ENCODE measurements at places on chromosomes 7 and 10.

DNA sequence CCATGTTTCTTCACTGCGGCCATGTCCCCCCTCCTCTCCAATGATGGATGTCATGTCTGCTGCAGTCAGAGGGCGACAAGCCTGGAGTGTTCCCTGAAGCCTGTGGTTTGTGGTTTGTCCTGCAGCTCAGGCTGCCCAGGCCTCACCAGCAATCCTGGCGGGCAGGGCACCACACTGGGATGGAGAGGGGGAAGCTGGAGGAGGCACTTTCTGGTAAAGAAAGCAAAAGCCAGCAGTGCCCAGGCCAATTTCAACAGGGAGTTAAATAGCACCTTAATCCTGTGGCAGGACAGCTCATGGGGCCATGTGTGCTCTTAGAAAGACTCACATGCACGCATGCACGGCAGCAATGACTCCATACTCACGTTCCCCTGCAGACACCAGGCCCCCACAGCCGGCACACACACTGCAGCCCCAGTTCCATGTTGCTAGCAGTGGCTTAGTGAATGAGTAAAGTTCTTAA is 158.3 kb downstream of the EGFR start:
- no peak for DNase-seq

GRCh38 chr10:132579027-132579859 is 41.7 kb downstream of the INPP5A start:
- DNase-seq = no peak

DNA sequence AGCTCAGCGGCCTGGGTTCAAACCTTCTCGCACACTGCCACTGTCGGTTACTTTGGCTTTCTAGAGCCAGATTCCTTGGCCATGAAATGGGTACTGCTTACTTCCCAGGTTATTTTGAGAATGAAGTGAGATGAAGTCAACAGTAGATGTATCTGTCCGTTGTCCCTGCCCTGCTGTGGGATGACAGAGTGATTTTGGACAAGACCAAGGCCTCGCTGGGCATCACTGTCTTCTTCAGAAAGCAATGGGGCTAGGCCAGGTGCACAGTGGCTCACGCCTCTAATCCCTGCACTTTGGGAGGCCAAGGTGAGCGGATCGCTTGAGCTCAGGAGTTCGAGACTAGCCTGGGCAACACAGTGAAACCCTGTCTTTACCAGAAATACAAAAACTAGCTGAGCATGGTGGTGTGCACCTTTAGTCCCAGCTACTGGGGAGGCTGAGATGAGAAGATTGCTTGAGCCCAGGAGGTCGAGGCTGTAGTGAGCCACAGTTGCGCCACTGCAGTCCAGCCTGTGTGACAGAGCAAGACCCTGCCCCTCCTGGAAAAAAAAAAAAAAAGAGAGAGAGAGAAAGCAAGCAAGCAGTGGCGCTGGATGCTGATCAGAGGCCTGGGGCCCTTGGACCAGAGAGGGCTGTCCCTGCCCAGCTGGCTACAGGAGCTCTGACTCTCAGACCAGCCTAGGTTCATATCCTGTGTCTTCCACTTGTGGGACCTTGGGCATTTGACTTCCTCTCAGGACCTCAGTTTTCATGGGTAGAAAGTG is 25.8 kb downstream of the ZMIZ1 start:
- no peak for DNase-seq

DNA sequence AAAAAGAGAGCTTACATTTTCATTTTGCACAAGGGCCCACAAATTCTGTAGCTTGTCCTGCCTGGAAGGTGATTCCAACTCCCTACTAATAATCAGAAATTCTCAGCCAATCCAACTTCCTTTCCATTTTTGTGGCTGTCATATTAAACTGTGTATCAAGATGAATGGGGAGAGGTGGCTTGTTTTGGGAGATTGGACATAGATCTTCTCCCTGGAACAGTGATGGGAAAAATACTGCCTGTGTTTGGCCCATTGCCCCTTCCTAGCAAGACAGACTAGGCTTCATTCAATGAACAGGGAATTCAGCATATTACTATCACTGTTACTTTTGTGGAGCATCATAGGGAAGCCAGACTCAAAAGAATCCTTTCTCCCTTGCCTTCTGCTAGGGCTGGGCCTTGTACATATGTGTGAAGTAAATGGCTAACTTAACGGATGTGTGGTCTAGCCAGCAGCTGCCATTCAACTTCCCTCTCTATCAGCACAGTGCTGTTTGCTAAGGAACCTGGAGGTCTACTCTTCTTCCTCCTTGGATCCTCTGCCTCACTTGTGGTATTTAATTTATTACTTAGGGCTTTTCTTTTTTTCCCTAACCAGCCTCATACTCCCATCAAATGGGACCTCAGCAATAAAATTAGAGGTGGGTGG is 326.0 kb downstream of the BICC1 start:
- DNase-seq = no peak

DNA sequence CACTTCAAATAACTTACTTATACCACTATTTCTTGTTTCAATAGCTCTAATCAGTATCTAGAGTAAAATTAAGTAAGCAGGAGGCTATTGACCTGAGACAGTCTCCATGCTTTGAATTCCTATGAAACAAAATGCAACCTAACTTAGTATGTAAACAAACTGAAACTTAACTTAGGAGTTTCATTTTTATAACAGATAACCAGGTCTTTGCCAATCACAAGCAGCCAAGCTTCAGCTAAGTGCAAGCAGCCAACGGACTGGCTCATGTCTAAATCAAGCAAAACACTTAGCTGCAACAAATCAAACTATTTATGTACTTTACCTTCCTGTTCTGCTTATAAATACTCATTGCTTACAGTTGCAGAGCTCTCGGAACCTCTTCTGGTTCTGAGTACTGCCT is 4.4 kb upstream of the GSTK1 start:
- no peak for DNase-seq

GRCh38 chr7:5598769-5599371 is 175.2 kb upstream of the TNRC18 start:
- no peak for DNase-seq

- DNase-seq = no peak
Measured at GRCh38 chr7:54846273-54846672, 87.3 kb upstream of the SEC61G start.

DNA sequence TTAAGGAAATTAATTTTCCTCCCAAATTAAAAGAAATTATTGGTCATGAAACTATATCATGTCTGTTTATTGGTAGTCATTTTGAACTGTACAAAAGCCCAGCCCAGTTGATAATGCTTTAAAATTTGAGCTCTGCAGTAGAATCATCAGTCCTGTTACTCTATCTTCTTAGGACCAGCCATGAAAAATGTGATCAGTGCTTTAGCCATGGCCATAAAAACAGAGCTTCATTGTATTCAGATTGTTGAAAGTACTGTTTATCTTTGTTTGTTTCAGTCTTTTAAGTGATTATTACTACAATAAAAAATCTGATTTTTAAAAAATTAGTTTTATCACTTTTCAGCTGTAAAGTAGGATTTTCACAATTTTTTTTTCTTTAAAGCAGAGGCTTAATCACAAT is 13.7 kb upstream of the TFAM start:
- no peak for DNase-seq

GRCh38 chr7:37921876-37922275 is 1.4 kb downstream of the EPDR1 start:
- DNase-seq = no peak

- DNase-seq = no peak
Measured at GRCh38 chr10:130218936-130219335, 82.7 kb downstream of the GLRX3 start.

GRCh38 chr10:104076743-104077160 is 8.9 kb downstream of the COL17A1 start:
- no peak for DNase-seq

- no peak for DNase-seq
Measured at GRCh38 chr7:112288301-112288700, 81.8 kb downstream of the ZNF277 start.

GRCh38 chr7:98826387-98826786 is 43.4 kb downstream of the TMEM130 start:
- DNase-seq = no peak

DNA sequence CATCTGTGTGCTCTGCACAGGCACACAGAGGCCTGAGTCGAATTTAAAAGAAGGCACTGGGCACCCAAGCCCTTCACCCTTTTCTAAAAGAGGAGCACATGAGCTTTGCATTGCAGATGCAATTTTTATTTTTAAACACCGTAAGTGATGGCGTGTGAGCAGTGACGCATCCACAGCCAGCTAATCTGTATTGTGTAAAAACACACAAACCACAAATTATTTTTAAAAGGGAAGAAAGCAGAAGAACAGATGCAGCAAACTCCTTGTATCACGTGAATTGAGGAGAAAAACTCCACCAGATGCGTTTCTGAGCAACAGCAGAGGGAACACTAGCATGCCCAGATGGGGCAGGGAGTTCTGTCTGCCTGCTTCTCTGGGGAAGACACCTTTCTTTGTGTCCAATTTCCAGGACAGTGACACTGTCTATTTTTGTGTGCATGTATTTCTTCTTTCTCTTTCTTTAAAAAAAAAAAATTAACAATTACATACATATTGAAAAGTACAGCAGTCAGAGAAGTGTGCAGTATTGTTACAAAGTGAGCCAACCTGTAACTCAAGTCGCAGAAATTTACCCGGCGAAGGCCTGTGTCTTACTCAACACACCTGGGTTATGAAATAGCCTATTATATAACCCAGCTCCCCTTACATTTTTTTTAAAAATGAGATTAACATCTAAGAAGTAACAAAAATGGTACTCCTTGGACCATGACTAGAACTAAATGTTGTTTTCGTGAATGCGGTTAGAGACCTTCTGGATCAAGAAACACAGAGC is 39.2 kb downstream of the EEPD1 start:
- DNase-seq = no peak

DNA sequence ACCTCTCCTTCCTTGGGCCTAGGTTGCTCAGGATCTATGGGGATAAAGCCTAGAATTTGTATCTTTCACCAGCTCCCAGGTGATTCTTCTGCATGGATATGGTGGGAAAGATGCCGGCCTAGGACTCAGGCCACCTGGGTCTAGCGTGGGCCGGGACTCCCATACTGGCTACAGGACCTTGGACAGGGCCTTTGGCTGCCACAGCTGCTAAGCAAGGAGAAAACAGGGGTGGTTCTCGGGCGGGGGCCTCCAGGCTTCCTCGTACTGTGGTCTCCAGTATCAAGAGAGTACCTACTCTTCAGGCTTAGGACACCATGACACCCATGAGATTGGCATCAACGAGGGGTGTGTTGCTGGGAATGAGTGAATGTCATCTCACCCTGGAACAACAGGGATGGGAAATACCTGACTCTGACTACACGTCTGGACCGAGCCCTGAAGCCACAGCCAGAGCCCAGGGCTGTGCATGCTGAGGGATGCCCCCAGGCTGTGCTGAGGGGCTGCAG is 120.3 kb upstream of the ADAM12 start:
- DNase-seq = no peak

DNA sequence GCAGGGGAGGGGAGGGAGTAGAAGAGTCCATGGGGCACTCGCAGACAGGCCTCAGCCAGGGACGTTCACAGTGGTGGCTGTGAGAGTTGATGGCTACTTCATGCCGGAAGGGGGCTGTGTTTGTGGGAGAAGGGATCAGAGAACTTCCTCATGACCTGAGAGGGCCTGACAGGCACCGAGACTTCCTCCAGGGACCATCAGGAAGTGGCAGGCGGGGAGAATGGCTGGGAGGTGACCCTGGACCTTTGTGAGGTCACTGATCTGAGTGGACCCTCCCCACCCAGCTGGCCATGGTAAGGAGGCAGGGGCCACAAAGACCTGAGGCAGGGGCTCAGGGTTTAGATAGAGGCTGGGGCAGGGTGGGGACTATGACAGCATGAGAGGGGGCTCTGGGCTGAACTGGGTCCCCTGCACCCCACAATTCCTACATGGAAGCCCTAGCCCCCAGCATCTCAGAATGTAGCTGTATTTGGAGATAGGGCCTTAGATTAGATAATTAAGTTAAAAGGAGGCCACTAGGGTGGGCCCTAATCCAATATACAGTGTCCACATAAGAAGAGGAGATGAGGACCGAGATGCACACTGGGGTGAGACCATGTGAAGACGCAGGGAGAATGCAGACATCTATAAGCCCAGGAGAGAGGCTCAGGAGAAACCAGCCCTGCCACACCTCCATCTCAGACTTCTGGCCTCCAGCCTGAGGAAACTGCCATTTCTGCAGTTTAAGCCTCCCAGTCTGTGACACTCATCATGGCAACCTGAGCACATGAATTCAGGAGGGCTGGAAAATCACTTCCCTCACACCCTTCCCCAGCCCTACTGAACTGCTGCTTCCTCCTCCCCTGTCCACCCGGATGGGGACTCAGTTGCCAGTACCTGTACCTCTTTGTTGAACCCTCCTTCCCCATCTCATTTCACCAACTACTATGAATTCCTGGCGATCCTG is 273.9 kb upstream of the ZNF32 start:
- DNase-seq = no peak

DNA sequence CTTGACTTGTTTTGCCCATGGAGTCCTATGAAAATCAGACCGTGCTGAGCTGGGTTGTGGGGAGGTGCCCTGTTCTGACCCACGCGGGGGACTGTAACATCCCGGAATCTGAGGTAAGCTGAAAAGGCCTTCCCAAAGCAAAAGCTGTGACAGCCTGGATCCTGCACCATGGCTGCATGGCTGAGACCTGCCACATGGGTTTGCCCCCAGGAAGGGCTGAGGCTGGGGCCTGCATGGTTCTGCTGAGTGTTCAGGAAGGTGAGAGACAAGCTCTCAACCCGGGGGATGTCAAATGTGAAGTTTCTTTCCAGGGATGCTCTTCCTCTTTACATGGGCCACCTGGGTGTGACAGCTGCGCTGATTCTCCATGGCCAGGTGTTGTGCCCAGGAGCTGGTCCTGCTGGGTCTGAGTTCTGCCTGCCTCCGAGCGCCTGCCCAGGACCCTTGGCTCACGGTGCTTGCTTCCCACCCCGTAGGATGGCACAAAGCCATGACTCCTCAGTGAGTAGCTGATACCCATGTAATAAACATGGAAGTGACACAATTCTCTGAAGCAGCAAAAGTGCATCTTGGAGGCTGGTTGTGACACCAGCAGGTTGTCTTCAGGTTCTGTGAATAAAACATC is 58.3 kb downstream of the VIPR2 start:
- no peak for DNase-seq

DNA sequence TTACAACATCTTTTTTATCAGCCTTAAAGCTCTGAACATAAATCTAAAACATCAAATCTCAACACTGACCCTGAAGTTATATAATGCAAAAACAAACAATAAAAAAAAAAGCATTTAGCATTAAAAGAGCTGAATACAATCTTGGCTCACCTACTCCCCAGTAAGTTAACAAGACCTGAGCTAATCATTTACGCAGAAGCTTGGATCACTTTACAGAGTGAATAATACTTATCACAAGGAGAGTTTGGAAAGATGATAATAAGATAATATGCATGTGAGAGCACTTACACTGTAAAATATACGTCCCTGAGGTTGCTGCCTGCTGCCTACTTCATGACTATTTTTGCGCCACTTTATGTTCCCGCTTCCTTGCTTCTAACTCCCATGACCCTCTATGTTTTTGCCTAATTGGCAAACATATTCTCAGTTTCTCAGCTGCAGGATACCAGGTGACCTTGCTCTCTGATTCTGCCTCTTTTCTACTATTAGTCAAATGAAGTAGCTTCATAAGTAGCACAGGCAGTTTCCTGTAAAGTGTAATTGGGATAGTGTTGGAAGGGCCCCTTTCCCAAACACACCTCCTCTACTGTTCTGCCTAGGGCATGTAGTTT is 333.6 kb downstream of the LRRTM3 start:
- no peak for DNase-seq

- DNase-seq = no peak
Measured at GRCh38 chr7:88449410-88449809, 142.7 kb upstream of the STEAP4 start.

- DNase-seq = no peak
Measured at GRCh38 chr10:62348029-62348428, 26.1 kb upstream of the ZNF365 start.

Data from stimulated activated CD8-positive, alpha-beta memory T cell treated with anti-CD3 and anti-CD28 coated beads, Interleukin-12 subunit alpha, Interleukin-12 subunit beta, amount 100 ng/mL, for 1 hour (primary cell).